Activated CD8-positive, alpha-beta memory T cell treated with anti-CD3 and anti-CD28 coated beads for 48 hours (primary cell): ENCODE measurements at places on chromosomes 3 and 15.

DNA sequence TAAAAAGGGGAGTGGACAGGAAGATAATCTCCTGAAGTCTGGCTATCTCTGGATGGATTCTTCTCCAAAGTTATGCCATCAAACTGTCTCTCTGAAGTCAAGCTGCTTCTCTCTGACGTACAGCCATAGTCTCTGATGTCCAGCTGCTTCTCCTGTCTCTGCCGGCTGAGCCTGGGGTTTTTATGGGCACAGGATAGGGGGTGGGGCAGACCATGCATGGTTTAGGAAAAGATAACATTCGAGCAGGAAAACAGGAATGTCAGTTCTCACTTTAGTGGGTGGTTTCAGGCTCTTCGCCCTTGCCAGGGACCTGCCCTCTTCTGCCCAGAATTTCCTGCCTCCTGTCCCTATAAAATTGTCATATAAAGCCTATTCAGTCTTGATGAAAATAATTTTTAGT lies 110.9 kb upstream of the ROBO1 start:
- DNase-seq: no peak

GRCh38 chr3:120151791-120152190 lies 57.5 kb upstream of the GSK3B start:
- DNase-seq: no peak

DNA sequence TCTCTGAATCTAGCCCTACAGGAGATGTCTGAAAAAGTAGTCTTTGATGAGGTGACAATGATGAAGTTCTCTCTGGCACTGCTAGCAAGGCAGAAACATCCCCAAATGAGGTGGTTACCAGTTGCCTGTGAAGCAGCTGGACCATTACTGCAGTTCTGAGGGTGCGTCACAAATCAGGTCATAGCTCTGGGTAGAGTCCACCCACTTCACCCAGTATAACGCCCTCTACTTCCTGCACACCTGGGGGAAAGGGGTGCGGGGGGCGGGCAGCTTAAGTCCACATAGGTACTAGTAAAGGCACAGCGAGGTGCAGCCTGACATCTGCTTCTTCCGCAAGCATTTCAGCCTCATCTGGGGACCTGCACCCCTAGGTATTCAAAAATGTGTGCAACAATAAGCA lies 13.4 kb upstream of the SATB1 start:
- no peak for DNase-seq

- DNase-seq: no peak
These were observed 108.5 kb upstream of the PFN2 start for GRCh38 chr3:150079029-150079739.

- DNase-seq: no peak
These were observed 67.4 kb downstream of the TBC1D2B start for GRCh38 chr15:78010067-78010466.

DNA sequence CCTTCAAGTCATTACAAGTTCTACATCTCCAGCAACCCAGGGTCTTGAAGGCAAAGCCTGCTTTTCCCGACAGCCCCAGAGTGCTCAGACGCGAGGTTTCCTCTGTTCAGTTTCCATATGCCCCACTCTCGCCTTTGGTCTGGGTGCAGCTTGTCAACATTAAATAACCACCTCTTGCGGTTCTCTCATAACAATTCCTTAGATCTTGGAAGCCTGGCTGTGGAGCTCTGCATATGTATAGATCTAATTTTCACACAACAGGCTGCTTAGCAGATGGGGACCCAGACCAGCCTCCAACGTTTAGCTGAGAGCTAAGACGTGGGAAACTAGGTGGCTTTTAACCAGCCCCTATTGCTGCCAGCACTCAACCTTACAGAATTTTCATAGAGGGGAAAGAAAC lies 295.5 kb downstream of the RPLP1 start:
- no peak for DNase-seq
